Liver (tissue), 10 donors: ENCODE measurements at places on chromosomes 1 and 21. TPM values are rescaled to one million over a fixed set of nuclear protein-coding genes. Genes with fewer than 3 reads are reported as not detected.
A peak's percentile ranks its signal among the peaks of the same experiment; 100 is the strongest.

- H3K36me3 ChIP-seq, result peaks cover 15% of the 10 kb centered on the region
- no peak overlapping the region for H3K27ac ChIP-seq
- H3K4me3 ChIP-seq, result no peak overlapping the region
- no peak for DNase-seq
These were observed 23.4 kb downstream of the PRKCZ start for GRCh38 chr1:2073382-2074230.

DNA sequence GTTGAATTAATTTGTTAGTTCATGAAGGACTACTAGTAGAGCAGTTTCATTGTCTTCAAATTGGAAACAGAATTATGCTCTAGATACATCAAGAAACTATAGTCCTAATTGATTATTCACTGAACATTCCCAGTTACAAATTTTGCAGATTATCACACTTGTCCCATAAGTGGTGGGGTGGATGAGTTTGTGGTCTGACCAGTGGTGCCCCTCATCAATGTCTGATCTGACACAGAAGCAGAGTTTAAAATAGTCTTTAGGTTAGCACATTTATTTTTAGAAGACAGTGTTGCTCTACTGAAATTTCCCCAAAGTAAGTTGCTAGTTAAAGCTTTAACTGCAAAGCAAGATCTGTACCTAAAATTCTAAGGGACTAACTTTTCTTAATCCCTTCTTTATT is 42.9 kb downstream of the INKA2 start:
- no peak for DNase-seq
- peaks cover 28% of the 10 kb centered on the region for H3K36me3 ChIP-seq
- no peak overlapping the region for H3K27ac ChIP-seq
- no peaks in the 10 kb centered on the region for H3K27me3 ChIP-seq
- H3K4me1 ChIP-seq, result peaks cover 3% of the 10 kb centered on the region
- H3K4me3 ChIP-seq, result no peak overlapping the region

MNDA gene
- 4.9 TPM for total RNA-seq

GRCh38 chr1:24609949-24610517 is 33.1 kb upstream of the SRRM1 start:
- H3K27me3 ChIP-seq, result no peaks in the 10 kb centered on the region
- no peak for DNase-seq
- H3K4me3 ChIP-seq, result no peak overlapping the region
- H3K36me3 ChIP-seq, result no peaks in the 10 kb centered on the region
- H3K4me1 ChIP-seq, result peaks cover 14% of the 10 kb centered on the region

DNA sequence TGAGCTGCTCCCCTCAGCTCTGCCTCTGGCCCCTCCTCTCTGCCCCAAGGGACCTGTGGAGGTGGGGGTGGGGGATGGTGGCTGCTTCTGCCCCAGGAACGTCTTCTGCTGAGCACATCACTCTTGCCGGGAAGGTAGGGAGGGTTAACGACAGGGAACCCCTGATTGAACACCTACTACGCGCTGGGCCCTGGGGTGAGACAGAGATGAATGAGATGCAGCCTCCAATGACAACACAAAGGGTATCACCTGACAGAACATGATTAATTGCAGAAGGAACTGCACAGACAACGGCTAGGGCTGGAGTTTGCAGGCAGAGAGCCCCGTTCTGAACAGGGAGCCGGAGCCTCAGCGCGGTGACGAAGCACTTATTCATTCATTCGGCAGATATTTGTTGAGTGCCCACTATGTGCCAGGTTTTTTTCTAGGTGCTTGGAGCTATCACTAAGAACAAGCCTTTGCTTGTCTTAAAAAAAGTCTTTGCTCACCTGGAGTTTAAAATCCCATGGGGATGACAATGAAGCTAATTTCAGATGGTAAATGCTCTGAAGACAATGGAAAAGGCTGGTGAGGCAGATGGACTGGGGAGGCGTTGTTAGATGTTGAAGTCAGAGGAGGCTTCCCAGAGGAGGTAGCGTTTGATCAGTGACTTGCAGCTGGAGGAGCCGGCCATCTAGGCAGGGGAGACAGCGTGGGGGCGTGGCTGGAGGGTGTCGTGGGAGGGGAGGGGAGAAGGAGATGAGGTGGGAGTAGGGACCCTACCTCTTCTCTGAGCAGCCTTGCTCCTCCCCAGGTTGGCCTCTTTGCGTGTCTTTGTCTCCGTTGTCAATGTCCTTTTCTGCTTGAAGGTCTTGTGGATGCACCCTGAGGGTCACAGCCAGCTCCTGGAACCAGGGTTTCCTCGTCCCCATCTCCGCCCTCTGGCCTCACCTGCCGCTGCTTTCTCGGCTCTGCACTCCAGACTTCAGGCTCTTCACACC is 103.1 kb upstream of the CSF3R start:
- H3K27me3 ChIP-seq, result peaks cover 2% of the 10 kb centered on the region
- H3K36me3 ChIP-seq, result no peaks in the 10 kb centered on the region
- no peak overlapping the region for H3K4me3 ChIP-seq
- H3K4me1 ChIP-seq, result no peaks in the 10 kb centered on the region

CFHR2 gene
- 153 TPM for total RNA-seq

GRCh38 chr1:89733748-89734147 is 87.1 kb upstream of the LRRC8D start:
- no peak for DNase-seq
- no peaks in the 10 kb centered on the region for H3K36me3 ChIP-seq
- no peaks in the 10 kb centered on the region for H3K27me3 ChIP-seq
- H3K27ac ChIP-seq, result no peak overlapping the region
- H3K4me3 ChIP-seq, result no peak overlapping the region

DNA sequence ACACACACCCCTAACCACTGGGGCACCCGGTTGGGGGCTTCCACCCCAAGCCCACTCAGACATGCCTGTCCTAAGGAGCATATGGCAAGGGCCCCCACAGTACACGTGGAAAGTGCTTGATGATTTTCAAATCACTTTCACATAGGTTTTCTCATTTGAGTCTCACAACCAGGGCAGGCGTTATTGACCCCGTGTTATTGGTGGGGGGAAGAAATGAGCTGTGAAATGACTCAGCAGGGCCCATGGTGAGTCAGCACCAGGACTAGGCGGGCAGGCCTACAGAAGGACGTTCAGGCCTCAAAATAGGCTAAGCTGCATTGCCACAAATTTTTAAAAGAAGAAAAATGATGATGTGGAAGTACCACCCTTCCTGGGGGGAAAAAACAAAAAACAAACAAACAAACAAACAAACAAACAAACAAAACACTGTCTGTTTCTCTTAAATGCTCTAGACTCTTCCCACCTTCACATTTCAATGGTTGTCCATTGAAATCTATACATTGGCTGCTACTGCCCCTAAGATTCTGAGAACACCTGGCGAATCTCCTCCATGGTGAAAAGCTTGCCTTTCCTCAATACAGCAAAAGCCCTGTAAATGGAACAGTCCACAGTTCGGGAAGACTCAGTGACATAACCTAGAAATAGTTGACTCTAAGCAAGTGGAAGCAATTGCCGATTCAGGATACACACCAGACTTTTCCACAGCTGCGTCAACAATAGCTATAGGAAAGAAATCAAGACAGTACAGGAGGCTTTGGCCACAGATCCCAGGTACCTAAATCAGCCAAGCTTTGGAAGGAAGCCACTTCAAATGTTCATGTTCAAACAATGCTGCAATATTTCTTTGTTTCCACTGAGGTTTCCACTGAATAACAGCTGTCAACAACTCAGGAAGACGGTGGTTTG is 234.7 kb downstream of the TOMM20 start:
- peak overlapping the region; percentile 49 for H3K27ac ChIP-seq
- DNase-seq, result no peak
- no peaks in the 10 kb centered on the region for H3K27me3 ChIP-seq
- peaks cover 7% of the 10 kb centered on the region for H3K4me1 ChIP-seq
- no peak overlapping the region for H3K4me3 ChIP-seq
- H3K36me3 ChIP-seq, result no peaks in the 10 kb centered on the region
